ENCODE measurements at places on chromosomes 12 and 14.
A peak's percentile ranks its signal among the peaks of the same experiment; 100 is the strongest.

GRCh38 chr12:67413577-67413976 is 144.4 kb downstream of the CAND1 start:
- DNase-seq: no peak

DNA sequence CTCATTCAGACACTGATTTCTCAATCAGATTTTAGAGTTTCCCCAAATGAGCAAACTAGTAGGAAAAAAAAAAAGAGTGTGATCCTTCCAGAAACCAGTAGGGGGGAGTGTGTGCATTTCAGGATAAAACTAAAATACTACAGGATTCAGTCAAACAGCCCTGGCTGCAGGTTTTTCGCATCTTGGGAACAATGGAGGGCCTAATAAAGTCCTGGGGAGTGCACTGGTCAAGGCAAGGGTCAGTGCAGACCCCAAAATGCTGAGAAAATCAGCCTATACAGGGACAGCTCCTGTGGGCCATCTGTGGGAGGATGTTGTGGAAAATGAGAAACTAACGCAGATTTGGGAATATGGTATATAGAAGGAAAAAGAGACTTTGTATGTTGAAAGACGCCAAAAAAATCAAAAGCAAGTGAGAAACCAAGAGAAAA is 22.2 kb upstream of the ABCD4 start:
- peak; percentile 23 for DNase-seq

- DNase-seq: no peak
Observed at GRCh38 chr14:47961634-47962033, 286.2 kb upstream of the MDGA2 start.

DNA sequence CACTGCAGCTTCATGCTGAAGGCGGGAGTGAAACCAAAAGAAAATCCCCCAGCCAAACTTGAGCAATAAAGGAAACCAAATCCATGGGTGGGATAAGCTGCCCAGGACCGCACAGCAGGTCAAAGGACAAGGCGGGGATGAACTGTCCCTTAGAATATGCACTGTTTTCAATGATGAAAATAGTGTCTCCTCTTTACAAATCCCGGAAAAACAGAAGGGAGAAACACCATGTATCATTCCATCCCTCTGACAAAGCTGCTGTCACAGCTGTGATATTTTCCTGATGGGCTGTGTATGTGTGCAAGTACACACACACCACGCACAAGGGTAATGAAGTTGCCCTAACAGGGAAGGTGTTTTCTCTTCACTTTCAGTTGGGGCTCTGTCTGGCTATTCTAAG is 70.3 kb downstream of the ACTN1 start:
- no peak for DNase-seq

DNA sequence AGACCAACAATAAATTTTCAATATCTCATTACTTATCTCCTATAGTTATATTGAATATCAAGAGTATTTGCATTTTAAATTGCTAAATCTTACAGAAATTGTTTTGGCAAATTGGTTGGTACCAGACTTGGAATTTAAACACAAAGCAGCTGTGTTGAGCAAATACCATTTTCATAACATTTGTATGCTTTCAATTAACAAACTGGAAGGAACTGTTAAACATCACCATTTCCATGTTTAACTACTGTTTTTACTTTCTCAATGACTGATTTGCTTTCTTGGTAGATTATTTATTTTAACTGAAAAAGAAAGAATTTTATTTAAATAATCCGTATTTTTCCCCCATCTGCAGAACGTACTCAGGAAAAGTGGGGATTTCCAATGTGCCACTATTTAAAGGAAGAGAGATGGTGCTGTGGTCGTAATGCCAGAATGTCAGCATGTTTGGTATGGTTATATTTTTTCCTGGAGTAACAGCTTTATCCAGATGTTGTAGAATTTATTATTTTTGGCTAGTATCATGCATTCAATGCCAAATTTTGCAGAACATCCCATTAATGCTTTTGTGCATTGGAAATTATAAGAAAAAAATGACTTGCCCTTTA is 72.3 kb downstream of the METTL25 start:
- peak; percentile 22 for DNase-seq
